ENCODE measurements at places on chromosomes 5 and 9.

GRCh38 chr5:119177226-119177625 is 106.3 kb downstream of the DMXL1 start:
- no peak for DNase-seq

DNA sequence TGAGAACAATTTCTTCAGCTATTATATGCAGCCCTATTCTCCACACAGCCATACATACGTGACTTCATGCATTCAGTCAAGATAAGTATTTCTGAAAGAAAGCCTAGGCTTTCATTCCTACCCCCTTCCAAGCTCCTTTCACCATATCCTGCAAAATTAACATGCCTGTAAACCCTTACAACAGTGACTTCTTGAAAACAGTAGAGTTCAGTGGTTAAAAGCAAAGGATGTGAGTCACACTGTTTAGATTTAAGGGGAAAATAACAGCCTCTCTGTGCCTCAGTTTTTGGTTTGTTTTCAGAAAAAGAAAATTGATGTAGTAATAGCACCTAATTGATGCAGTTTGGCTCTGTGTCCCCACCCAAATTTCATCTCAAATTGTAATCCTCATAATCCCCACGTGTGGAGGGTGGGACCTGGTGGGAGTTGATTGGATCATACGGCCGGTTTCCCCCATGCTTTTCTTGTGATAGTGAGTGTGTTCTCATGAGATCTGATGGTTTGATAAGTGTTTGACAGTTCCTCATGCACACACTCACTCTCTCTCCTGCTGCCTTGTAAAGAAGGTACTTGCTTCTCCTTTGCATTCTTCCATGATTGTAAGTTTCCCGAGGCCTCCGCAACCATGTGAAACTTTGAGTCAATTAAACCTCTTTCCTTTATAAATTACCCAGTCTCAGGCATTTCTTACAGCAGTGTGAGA is 264.8 kb downstream of the CETN3 start:
- DNase-seq: no peak

DNA sequence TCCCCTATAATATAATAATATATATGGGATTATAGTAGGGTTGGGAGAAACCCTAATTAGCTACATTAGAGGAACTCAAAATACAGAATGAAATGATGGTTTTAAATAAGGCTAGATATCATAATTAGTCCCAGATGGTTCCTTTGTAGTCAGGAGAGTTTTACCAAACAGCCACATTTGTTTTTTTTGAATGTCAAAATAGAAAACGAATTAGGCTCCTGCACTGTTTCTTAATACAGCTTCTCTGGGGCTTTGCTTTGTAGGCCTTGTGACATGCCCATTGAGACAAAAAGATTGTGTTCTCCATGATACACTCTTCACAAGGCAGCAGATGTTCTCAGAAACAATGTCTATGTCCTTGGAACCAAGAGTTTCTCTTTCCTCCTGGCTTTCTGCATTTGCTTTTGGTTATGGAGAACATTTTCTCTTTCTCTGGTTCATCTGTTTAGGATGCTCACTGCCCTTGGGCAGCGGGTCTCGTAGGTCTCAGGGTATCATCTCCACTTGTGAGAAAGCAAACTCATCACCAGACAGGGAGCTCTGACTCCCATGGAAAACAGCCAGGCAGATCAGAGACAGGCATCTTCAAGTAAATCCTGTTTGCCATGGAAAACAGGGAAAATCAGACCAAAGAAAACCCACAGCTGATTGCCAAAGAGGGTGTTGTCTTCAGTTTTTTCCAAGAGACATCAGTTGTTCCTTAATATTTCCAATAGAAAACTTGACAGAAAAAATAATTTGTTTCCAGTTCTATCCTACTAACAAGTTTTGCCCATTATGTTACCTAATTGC is 54.1 kb upstream of the RPS23 start:
- no peak for DNase-seq

DNA sequence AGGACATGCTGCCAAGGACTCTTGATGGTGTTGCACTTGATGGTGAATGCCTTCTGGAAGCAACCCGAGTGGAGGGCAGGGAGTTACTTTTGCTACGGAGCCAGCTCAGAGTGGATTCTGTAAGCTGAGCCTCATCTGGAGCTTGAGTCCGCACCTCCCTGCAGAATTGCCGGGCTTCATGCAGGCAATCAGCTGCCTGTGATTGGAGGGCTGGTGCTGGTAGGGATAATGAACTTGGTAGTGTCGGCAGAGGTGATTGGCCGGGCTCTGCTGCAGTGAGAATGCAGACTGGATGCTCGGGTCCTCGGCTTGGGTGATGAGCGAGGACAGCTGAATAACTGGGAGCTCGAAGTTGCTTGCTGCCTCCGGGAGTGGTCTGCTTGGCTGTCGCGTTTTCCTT is 23.1 kb downstream of the SLC25A25 start:
- DNase-seq: peak; percentile 41

DNA sequence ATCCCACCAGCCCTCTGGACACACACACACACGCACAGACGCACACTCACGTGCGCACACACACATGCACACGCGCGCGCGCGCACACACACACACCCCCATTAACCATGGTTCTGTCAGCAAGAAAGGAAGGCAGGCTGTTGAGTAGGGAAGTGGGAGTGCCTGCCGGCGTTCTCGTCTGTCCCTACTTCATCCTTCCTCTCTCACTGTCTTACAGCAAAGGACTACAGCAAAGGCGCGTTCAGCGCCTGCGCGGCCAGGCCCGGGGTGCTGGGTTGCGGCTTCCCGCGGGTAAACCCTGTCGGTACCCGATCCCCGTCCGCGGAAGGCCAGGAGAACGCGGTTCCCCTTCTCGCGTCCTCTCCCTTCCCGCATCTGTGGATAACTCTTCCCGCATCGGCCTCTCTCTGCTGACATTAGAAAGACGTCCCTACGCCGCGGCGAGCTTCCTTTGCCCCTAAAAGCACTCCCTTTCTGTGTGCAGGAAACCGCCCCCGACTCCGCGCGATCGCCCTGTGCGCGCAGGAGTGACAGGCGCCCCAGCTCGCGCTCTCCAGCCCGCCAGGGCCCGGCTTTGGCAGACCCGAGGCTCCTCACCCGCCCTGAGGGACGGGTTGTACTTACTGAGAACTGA is 219.2 kb downstream of the AGTPBP1 start:
- peak; percentile 55 for DNase-seq

Measured in NCI-H1092 treated with DMSO at 0.1 percent for 48 hours (cell line).